ENCODE measurements at places on chromosomes 7 and 10.

- no peak for DNase-seq
Measured at GRCh38 chr7:86708031-86708680, 64.4 kb downstream of the GRM3 start.

- no peak for DNase-seq
Measured at GRCh38 chr7:129514683-129515082, 12.4 kb downstream of the SMKR1 start.

GRCh38 chr10:99999319-100000108 is 10.2 kb downstream of the DNMBP start:
- no peak for DNase-seq

GRCh38 chr10:48667960-48668590 is 16.6 kb upstream of the WDFY4 start:
- no peak for DNase-seq

DNA sequence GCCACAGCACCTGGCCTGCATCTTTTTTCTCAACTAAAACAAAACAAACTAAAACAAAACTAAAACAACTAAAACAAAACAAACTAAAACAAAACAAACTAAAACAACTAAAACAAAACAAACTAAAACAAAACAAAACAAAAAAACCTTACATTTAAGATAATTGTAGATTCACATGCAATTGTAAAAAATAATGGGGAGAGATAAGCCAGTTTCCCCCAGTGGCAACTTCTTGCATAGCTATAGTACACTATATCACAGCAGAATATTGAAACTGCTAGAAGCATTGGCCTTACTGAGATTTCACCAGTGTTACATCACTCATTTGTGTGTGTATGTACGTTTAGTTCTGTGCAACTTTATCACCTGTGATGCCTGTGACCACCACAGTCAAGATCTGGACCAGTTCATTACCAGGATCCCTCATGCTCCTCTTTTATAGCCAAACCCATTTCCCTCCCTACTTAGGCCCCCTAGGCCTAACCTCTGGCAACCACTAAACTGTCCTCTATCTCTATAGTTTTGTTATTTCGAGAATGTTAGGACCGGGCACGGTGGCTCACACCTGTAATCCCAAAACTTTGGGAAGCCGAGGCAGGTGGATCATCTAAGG is 9.3 kb downstream of the FXYD4 start:
- no peak for DNase-seq

DNA sequence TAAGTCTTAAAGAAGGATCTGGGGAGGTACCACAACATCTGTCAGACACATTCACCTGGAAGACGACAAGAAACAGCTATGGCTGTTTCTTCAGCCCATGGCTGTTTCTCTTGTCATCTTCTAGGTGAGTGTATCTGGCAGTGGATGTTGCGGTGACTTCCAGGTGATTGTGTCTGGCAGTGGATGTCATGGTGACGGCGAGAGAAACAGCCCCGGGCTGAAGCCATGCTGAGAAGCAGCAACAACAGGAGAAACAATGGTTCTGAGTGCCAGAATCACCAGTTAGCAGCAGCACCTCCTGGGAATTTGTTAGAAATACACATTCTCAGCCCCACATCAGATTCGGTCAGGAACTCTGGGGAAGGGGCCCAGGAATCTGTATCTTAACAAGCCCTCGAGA is 68.6 kb upstream of the SYPL1 start:
- no peak for DNase-seq

- DNase-seq, result no peak
Measured at GRCh38 chr10:118041316-118041715, 5.4 kb downstream of the RAB11FIP2 start.

DNA sequence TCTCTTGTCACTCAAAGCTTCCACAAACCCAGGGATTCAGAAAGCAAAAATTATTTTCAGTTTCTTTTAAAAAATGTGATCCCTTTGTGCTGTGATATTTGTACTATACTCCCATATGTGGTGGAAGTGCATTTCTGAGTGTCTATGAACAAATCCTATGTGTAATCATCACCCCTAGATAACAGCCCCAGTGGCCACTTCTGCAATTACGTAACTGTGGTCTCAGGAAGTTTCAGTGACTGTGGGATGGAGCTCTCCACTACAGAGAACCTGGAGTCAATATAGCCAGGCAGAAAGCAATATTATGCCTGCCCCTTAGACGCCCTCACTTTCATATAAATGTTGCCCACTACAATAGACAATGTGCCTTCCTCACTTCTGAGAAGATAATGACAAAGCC is 1101.7 kb upstream of the GHITM start:
- DNase-seq, result no peak

DNA sequence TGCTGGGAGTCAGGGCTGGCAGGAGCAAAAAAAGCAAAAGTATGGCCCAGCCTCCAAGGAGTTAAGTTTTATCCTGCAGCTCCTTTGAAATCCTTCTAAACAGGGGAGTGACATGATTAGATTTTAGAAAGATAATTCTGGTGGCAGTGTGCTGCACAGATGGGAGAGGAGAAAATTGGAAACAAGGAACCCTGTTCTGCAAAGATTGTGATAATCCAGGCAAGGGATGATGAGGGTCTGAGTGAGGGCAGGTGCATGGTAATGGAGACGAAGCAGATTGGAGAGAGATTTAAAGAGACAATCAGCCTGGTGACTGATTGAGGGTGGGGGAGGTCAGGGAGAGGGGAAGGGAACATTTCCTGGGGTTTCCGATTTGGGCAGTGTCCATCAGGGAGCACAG is 444.7 kb upstream of the PODXL start:
- no peak for DNase-seq

DNA sequence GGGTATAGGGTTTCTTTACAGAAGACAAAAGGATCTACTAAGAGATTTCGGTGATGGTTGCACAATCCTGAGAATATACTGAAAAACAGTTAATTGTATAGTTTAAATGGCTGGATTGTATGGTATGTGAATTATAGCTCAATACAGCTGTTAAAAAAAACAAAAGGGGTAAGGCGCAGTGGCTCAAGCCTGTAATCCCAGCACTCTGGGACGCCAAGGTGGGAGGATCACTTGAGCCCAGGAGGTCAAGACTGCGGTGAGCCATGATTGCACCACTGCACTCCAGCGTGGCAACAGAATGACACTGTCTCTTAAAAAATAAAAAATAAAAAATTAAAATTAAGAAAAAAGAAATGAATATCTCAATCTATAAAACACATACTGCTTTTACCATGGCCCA is 18.5 kb downstream of the ESYT2 start:
- no peak for DNase-seq

- DNase-seq, result no peak
Measured at GRCh38 chr7:10192074-10192473, 781.6 kb upstream of the PHF14 start.

- DNase-seq, result no peak
Measured at GRCh38 chr10:21449288-21449966, 76.1 kb downstream of the SKIDA1 start.

GRCh38 chr7:69878015-69878414 is 279.7 kb downstream of the AUTS2 start:
- no peak for DNase-seq

- DNase-seq, result no peak
Measured at GRCh38 chr10:64762861-64763260, 1241.7 kb downstream of the REEP3 start.

- DNase-seq, result no peak
Measured at GRCh38 chr7:370259-370625, 80.3 kb downstream of the FOXL3 start.

DNA sequence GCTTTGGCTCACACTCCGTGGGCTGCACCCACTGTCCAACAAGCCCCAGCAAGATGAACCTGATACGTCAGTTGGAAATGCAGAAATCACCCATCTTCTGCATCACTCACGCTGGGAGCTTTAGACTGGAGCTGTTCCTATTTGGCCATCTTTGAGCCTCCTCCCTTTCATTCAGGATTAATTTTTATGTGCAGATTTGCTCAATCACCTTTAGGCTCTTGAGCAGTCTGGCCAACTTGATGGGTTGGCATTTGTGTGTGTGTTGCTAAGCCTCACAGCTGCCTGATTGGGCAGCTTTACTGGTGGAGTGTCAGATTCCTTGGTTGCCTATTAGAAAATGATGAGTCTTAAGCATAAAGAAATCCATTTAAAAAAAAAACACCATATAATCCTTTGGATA is 236.1 kb downstream of the KIF20B start:
- no peak for DNase-seq

DNA sequence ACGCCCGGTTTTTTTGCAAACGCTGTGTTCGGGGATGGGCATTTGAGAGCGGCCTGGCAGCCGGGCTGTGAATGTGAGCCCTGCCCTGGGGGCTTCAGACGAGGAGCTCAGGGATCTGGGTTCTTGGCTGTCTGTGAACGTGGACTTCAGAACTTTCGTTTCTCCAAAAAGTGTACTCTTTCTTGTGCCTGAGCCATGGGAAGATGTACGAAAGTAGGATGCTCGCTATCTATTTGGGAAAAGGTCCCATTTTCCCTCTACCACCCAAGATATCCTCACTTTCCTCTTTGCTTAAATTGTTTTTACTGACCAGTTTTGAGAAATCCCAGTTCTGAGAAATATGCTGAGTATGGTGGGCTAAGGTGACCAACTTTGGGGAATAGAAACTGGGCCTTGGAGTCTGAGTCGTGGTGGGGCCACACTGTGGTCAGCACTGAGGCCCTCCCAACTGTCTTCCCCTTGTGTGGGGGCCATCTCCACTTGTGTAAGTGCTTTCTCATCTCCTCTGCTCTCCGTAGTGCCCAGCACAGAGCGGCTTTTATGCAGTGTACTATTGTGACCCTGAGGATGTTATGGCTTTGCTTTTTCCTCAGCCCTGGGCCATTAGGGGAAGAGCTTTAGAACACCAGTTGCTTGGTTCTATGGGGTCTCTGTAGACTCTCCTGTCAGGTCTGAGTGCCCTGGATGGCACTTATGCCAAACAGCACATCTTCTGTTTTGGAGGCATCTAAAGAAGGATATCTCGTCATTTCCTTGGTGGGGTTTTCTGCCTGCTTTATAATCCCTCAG is 918 bp downstream of the DBNL start:
- no peak for DNase-seq

- no peak for DNase-seq
Measured at GRCh38 chr7:1667566-1668395, 2.3 kb upstream of the ELFN1 start.

DNA sequence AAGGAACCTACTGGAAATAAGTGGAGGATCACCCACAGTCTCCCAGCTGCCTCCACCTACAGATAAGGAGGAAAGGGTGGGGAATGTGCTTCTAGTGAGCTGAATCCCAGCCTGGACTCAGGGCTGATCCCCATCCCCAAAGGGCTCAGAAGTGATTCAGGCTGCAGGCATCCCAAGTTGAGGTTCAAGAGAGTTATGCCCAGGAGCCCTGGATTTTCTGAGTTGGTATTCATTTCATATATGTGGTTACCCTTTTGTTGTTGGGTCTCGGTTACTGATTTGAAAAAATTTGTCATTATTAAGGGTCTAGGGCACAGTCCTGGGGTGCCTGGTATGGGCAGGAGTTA is 30.0 kb upstream of the SRGN start:
- no peak for DNase-seq

GRCh38 chr10:124010024-124010423 is 83.4 kb downstream of the CHST15 start:
- no peak for DNase-seq

DNA sequence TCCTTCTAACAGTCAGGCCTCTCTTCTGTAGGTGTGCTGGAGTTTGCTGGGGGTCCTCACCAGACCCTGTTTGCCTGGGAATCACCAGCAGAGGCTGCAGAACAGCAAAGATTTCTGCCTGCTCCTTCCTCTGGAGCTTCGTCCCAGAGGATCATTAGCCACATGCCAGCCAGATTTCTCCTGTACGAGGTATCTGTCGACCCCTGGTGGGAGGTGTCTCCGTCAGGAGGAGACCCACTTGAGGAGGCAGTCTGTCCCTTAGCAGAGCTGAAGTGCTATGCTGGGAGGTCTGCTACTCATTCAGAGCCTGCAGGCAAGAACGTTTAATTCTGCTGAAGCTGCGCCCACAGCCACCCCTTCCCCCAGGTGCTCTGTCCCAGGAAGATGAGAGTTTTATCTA is 611.1 kb upstream of the COBL start:
- DNase-seq, result no peak

DNA sequence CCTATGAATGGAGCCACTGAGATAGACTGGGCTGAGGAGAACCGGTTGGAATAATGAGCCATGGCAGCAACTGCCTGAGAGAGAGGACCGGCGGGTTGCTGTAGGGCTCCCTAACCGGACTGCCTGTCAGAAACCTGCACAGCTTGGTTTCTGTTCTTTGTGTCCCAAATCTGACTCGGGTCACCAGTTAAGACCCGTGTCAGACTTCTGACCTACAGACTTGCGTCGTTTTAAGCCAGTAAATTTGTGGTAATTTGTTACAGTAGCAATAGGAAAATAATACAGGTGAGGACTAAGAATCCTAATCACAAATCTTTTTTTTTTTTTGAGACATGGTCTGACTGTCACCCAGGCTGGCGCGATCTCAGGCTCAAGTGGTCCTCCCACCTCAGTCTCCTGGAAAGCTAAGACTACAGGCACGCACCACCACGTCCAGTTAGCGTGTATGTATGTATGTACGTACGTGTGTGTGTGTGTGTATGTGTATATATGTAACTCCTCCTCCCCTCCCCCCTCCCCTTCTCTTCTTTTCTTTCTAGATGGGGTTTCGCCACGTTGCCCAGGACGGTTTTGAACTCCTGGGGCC is 672 bp upstream of the DDX56 start:
- DNase-seq, result no peak

DNA sequence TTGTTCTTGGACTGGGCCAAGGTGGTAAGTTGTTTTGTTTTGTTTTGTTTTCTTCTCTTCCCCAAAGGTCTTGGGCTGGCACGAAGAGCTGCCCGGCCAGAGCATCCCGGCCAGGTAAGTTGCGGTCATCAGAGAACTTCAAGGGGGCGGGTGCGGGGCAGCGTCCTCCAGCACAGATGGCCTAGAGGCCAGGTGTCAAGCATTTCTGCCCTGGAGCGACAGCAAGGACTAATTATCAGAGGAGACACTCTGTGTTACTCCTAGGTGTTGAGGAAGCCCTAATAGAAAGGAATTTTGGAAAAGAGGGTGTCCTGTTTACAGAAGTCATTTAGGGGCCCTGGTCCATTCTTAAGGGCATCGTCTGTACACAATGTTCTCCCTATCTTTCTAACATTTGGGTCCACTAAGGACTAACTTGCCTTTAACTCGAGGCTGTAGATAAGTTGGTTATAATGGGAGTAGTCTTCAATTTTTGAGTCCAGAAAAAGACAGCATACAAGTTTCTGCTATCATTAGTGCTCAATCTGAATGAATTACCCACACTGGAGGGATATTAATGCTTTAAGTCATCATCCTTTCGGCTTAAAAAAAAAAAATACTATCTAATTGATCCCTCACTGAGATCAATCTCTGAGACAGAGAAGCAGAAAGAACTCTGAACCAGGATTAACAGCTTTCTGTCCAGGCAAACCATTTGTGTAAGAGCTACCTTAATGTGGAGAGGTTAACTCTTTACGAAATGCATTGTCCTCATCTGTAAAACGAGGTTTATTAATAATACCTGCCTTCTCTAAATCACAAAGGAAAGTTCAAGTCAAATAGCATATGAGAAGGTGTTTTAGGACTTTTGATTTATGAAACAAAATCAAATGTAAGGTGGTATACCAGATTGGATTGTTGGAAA is 1.5 kb downstream of the ITGB8 start:
- DNase-seq, result no peak

- no peak for DNase-seq
Measured at GRCh38 chr10:88130912-88131311, 267.5 kb downstream of the PTEN start.

GRCh38 chr10:69639291-69640195 is 9.5 kb downstream of the FAM241B start:
- peak; percentile 79 for DNase-seq

GRCh38 chr10:311901-312665 is 176.8 kb downstream of the ZMYND11 start:
- no peak for DNase-seq

- DNase-seq, result no peak
Measured at GRCh38 chr7:70539617-70540016, 592.3 kb upstream of the GALNT17 start.

- no peak for DNase-seq
Measured at GRCh38 chr7:107909445-107909844, 18.5 kb downstream of the DLD start.
